ENCODE measurements at places on chromosomes 3 and 15.
A peak's percentile ranks its signal among the peaks of the same experiment; 100 is the strongest.

DNA sequence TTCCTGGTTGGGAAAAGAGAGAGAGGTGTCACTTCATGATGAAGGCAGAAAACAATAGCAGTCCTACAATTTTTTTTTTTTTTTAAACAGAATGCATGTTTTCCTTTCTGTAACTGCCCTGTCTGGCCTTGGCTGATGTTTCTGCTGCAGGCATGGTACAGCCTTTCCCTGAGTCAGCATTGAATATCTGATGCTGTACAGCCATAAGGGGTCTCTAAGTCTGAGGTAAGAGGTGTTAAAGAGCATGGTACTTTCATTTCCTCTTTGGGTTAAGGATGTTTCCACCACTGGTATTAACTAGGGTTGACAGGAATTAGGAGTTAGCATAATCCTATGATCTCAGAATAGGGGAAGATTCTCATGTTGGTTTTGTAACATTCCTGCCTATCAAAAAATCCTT, 147.4 kb downstream of the CHST2 start:
- DNase-seq: no peak

DNA sequence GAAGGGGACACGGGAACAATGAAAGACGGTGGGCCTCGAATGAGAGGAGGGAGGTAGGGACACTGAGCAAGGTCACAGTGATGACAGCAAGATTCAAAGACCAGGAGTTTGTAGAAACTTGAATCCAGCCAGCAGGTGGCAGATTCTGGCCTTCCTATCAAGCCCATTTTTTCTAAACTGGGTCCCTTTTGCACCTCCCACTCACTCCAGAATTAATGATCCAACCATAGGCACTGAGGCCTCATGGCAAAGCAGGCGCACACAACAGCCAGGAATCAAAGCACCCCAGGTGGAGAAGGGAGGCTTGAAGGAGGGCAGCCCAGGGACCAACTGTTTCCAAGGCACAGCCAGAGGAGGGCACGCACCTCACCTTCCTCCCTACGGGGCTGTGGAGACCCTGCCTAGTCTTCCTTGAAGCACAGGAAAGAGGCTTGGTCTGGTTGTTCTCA, 90.2 kb downstream of the ANP32A start:
- no peak for DNase-seq

GRCh38 chr15:27744641-27745040, 354.5 kb downstream of the OCA2 start:
- no peak for DNase-seq

DNA sequence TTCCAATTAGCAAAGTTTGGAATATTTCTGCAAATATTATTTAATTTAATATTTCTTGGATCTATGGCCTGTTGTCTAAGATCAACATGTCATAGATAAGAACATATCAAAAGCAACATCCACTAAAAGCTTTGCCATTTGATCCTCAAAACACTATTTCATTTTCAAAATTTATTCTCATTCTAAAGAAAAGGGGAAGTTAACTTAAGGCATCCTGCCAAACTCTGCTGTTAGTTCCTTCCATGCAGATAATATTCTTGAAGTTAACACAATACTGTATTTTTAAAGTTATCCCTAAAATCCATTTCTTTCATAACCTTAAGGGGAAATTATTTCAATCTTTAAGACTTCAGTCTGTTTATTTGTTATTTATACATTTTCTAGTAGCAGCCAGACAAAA, 28.2 kb upstream of the GBE1 start:
- no peak for DNase-seq

DNA sequence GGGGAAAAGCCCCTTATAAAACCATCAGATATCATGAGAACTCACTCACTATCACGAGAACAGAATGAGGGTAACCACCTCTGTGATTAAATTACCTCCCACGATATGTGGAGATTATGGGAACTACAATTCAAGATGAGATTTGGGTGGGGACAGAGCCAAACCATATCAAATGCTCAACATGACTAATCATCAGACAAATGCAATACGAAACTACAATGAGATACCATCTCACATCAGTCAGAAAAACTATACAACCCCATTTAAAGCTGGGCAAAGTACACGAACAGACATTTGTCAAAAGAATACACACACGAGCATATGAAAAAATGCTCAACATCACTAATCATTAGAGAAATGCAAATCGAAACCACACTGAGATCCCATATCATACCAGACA, 67.7 kb downstream of the SCAPER start:
- no peak for DNase-seq

- peak; percentile 42 for DNase-seq
Measured at GRCh38 chr15:23038726-23039142, 635 bp downstream of the TUBGCP5 start.

DNA sequence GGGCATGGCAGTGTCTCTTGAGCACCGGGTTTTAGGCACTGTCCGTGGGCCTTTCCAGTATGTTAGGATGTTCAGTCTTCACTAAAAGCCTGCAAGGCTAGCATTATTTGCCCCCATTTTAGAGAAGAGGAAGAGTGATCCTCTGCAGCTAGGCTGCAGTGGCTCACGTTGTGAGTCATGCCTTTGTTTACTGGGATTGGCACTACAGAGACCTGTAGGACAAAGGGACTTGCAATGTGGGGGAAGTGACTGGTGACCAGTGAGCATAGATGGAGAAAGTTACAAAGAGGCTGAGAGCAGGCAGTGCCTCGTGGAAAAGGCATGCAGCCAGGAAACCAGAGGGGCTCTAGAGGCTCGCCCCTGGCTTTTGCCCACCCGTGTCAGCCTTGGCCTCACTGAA, 26.8 kb upstream of the CPNE9 start:
- no peak for DNase-seq

- no peak for DNase-seq
Measured at GRCh38 chr15:62958528-62959363, 83.8 kb upstream of the TPM1 start.
